Karpas-422 (cell line): ENCODE measurements at places on chromosomes 1 and 21. TPM values are rescaled to one million over a fixed set of nuclear protein-coding genes. Genes with fewer than 3 reads are reported as not detected.
A peak's percentile ranks its signal among the peaks of the same experiment; 100 is the strongest.

DNA sequence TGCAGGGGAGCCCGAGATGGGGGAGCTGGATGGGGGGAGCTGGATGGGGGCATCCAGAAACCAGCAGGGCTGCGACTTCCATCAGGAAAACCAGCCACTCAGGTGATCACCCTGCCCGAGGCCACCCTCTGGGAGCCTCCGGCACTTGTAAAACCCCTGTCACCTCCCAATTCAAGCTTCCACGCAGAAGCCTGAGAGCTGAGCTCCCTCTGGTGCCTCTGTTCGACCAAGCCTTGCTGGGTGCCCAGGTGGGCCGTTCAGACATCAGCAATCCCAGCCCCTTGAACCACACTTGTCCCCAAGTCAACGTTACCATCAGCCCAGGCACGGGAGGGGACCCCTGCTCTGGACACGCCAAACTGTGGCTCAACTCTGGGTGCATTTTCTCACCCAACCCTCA, 59.6 kb downstream of the MEGF6 start:
- no peaks in the 10 kb centered on the region for H3K36me3 ChIP-seq
- no peaks in the 10 kb centered on the region for H3K27me3 ChIP-seq
- H3K4me1 ChIP-seq: no peaks in the 10 kb centered on the region
- no peak overlapping the region for H3K4me3 ChIP-seq
- DNase-seq: peak; percentile 51
- no peak overlapping the region for H3K27ac ChIP-seq

DNA sequence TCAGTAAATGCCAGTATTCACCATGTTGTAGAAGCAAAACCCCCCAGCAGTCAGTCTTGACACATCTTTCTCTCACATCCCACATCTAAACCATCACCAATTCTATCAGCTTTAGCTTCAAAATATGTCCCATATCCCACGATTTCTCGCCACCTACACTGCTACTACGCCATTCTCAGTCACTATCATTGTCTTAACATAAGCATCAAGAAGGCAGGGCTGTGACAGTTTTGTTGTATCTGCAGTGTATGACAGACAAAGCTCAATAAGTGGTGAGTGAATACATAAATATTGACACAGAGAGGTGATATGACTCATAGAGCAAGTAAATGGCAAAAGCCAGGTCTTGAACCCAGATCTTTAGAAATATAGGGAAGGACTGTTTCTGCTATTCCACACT, 59.9 kb downstream of the JAK1 start:
- DNase-seq: no peak
- no peak overlapping the region for H3K27ac ChIP-seq
- no peaks in the 10 kb centered on the region for H3K27me3 ChIP-seq
- no peaks in the 10 kb centered on the region for H3K4me1 ChIP-seq
- no peaks in the 10 kb centered on the region for H3K36me3 ChIP-seq

GRCh38 chr1:34709547-34709946, 45.3 kb upstream of the GJB5 start:
- no peaks in the 10 kb centered on the region for H3K27me3 ChIP-seq
- H3K27ac ChIP-seq: no peak overlapping the region
- H3K36me3 ChIP-seq: no peaks in the 10 kb centered on the region
- DNase-seq: no peak
- H3K4me1 ChIP-seq: no peaks in the 10 kb centered on the region

The OLFML2B gene
- total RNA-seq: not detected in 2 replicates

DNA sequence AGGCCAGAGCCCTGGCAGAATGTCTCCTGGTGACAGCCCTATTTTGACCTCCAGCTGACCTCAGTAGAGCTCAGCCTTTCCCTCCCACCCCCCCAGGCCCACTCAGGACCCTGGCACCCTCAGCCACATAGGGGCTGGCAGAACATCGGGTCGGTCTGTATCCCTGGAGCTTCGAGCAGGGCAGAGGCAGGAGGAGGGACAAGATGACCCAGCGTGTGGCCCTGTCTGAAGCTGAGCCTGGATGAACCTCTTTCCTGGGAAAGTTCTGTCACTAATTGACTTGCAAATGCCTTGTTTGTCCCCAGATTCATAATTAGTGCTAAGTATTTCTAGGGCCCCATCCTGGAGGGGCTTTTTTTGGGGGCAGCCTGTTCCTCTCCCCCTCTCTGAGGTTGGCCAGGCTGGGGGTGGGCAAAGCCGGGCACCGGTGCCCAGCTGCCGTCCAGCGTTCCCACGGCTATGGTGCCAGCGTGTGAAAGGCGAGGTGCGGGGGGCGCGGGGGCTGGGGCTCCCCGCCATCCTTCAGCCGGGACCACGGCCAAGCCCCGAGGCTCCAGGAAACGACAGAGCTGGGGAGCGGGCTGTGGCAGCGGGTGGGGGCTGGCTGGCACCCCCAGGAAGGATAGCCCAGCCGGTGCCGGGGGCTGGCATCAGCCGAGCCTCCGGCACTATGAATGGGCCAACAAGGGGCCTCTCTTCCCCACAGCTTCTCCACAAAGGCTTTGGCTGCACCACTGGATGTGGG, 31.4 kb downstream of the RHBG start:
- no peak for DNase-seq
- no peaks in the 10 kb centered on the region for H3K4me1 ChIP-seq
- H3K27me3 ChIP-seq: no peaks in the 10 kb centered on the region
- H3K36me3 ChIP-seq: no peaks in the 10 kb centered on the region
- H3K27ac ChIP-seq: no peak overlapping the region

The A3GALT2 gene
- 0.47 TPM in 1 of 2 replicates, not detected in the other for total RNA-seq

DNA sequence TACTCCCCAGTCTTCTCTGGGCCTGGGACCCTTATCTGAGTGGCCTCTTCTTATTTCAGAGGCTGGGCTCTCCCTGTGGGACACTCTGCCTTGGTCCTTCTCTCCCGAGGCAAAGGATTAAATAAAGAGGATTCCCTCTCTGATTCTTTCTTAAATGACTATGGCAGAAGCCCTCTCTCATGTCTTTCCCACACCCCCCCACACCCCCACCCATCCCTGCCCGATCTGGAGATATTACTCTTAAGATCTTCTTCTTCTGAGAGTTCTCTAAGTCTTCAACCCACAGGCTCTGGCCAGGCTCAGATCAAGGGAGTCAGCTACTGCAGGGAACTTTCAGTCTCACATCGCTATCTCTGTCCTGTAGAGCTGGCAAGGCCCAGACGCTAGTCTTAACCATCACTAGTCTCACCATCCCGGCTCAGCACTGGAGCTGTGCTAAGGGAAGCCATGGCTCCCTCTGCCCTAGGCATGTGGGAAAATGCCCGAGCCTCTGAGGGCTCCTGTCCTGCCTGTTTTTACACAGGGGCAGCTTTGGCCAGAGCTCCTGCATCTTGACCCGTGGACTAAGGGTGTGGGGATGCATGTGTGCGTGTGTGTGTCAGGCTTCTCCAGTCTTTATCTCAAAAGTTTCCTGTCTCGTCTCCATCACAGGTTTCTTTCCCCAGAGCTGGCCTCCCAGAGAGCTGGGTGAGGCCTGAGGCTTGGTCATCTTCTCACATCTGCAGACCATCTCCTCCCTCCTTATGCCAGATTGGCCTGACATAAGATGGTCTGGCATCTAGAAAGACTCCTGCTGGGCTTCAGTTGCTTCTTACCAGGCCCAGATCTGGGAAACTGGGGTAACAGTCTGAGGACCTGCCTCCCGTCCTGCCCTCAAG, 36.7 kb downstream of the LGR6 start:
- no peak overlapping the region for H3K4me3 ChIP-seq
- H3K27me3 ChIP-seq: no peaks in the 10 kb centered on the region
- DNase-seq: no peak
- H3K36me3 ChIP-seq: no peaks in the 10 kb centered on the region
- no peaks in the 10 kb centered on the region for H3K4me1 ChIP-seq

GRCh38 chr1:90706437-90707362, 10.4 kb downstream of the BARHL2 start:
- H3K36me3 ChIP-seq: no peaks in the 10 kb centered on the region
- DNase-seq: no peak
- no peaks in the 10 kb centered on the region for H3K4me1 ChIP-seq
- no peaks in the 10 kb centered on the region for H3K27me3 ChIP-seq
- no peak overlapping the region for H3K27ac ChIP-seq

DNA sequence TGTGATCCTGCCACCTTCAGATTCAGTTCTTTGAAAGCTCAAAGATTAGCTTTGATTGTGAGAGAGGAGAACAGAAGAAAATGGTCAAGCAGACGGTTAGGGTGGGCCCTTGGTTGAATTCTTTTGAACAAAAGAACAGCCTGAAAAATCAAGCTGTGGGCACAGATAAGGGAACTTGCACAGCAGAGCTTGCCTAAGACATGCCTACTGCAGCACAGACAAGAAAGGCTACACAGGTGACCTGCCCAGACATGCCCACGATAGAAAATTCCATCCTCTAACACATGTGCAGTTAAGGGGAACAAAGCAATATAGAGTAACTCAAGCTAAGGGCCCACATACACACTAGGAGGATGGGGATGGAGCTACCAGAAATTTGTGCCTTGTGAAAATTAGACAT, 512.5 kb upstream of the LRRC7 start:
- H3K4me1 ChIP-seq: no peaks in the 10 kb centered on the region
- H3K36me3 ChIP-seq: no peaks in the 10 kb centered on the region
- no peaks in the 10 kb centered on the region for H3K27me3 ChIP-seq
- no peak overlapping the region for H3K27ac ChIP-seq
- no peak overlapping the region for H3K4me3 ChIP-seq

DNA sequence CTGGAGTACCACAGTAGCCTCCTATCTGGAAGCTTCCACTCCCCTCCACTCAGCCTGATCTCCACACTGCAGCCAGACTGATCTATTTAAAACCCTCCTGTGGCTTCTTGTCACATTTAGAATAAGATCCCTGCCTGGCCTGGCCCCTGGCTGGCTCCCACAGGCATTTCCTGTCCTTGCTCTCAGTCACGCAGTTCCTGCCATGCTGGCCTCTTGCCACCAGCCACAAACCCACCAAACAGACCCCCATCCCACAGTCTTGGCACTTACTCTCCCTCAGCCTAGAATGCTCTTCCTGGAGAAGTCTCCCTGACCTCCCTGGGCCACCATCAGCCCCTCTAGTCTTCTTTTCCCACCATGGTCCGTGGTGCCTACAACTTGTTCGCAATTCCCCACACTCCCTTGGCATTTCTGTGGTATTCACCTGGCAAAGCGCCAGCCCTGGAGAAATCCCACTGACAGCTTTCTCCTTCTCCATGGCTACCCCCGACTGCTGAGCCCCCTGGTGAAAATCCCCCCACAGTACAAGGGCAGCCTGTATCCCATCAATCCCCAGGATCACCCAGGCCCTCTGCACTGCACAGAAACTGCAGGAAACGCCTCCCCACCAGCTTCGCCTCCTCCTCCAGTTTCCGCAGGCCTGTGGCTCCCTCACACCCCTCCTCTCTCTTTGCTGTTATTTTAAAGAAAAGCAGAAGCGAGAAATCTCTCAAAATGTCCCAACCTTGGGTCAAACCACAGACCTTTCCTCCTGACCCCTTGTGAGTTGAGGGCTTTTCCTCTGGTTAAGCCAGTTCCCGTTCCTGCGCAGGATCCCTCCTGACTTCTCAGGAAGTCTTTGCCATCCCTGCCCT, 94.5 kb downstream of the SYT2 start:
- H3K36me3 ChIP-seq: no peaks in the 10 kb centered on the region
- no peaks in the 10 kb centered on the region for H3K4me1 ChIP-seq
- H3K27ac ChIP-seq: no peak overlapping the region
- no peaks in the 10 kb centered on the region for H3K27me3 ChIP-seq
- no peak overlapping the region for H3K4me3 ChIP-seq

GRCh38 chr1:5973771-5974170, 18.5 kb downstream of the NPHP4 start:
- no peak overlapping the region for H3K4me3 ChIP-seq
- no peaks in the 10 kb centered on the region for H3K4me1 ChIP-seq
- H3K27me3 ChIP-seq: no peaks in the 10 kb centered on the region
- no peak overlapping the region for H3K27ac ChIP-seq
- DNase-seq: no peak
- no peaks in the 10 kb centered on the region for H3K36me3 ChIP-seq
